GM23248 (cell line): ENCODE measurements at places on chromosomes 13 and 19. TPM values are rescaled to one million over a fixed set of nuclear protein-coding genes. Genes with fewer than 3 reads are reported as not detected.

The EDNRB gene
- 0.32 TPM in 1 of 2 replicates, not detected in the other for total RNA-seq

DNA sequence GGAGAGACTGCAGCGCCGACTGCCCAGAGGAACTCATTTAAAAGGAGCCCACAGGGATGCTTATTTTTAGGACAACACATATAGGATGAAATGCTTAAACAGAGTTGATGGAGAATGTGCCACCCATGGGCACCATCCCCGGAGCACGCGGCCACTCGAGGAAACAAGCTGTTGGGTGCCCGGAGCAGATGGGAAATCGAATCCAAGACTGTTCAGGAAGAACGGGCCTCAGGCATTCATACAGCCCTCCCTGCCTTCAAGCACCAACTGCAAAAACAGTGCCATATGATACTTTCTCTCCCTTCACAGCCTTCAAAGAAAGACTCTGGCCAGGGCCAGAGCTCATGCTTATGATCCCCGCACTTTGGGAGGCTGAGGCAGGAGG is 40.2 kb downstream of the RAB20 start:
- 0 out of 2 replicates have a peak overlapping the region, but pooled peaks have one; percentile 11 for H3K27ac ChIP-seq
- no peak overlapping the region for H3K4me3 ChIP-seq
- peak; percentile 19 for DNase-seq
- H3K27me3 ChIP-seq: no peaks in the 10 kb centered on the region

GRCh38 chr19:11164296-11164695 is 8.7 kb upstream of the SPC24 start:
- no peaks in the 10 kb centered on the region for H3K27me3 ChIP-seq
- peak; percentile 27 for DNase-seq
- H3K4me3 ChIP-seq: peak overlapping the region; percentile 37
- peaks cover 54% of the 10 kb centered on the region for H3K4me1 ChIP-seq
- peaks cover 8% of the 10 kb centered on the region; the same call in 1 of the 2 replicates for H3K36me3 ChIP-seq
- peak overlapping the region; percentile 99 for H3K27ac ChIP-seq

- H3K36me3 ChIP-seq: no peaks in the 10 kb centered on the region
- H3K27me3 ChIP-seq: peaks cover 2% of the 10 kb centered on the region; the same call in 1 of the 2 replicates
- no peaks in the 10 kb centered on the region for H3K4me1 ChIP-seq
- no peak overlapping the region for H3K4me3 ChIP-seq
- no peak overlapping the region for H3K27ac ChIP-seq
- DNase-seq: no peak
These were observed 27.5 kb upstream of the OBI1 start for GRCh38 chr13:78686461-78686860.

The CGB8 gene
- total RNA-seq: 4.5 TPM in 1 of 2 replicates, not detected in the other

- DNase-seq: no peak
- H3K36me3 ChIP-seq: peaks cover 5% of the 10 kb centered on the region; the same call in 1 of the 2 replicates
- H3K4me3 ChIP-seq: no peak overlapping the region
- no peak overlapping the region for H3K27ac ChIP-seq
These were observed 7.7 kb downstream of the TYK2 start for GRCh38 chr19:10372690-10373089.

The C19orf85 gene
- not detected in 2 replicates for total RNA-seq

The STARD13 gene
- total RNA-seq: 13.4 and 16.6 TPM in 2 replicates

- no peak overlapping the region for H3K27ac ChIP-seq
- H3K4me1 ChIP-seq: no peaks in the 10 kb centered on the region
- H3K27me3 ChIP-seq: no peaks in the 10 kb centered on the region
- no peak overlapping the region for H3K4me3 ChIP-seq
- no peaks in the 10 kb centered on the region for H3K36me3 ChIP-seq
These were observed 5.6 kb upstream of the SYDE1 start for GRCh38 chr19:15101479-15102082.

- H3K27me3 ChIP-seq: no peaks in the 10 kb centered on the region
- no peak overlapping the region for H3K27ac ChIP-seq
These were observed 70.5 kb downstream of the GJA3 start for GRCh38 chr13:20090349-20090748.

The NECTIN2 gene
- 71.7 and 88.7 TPM in 2 replicates for total RNA-seq

DNA sequence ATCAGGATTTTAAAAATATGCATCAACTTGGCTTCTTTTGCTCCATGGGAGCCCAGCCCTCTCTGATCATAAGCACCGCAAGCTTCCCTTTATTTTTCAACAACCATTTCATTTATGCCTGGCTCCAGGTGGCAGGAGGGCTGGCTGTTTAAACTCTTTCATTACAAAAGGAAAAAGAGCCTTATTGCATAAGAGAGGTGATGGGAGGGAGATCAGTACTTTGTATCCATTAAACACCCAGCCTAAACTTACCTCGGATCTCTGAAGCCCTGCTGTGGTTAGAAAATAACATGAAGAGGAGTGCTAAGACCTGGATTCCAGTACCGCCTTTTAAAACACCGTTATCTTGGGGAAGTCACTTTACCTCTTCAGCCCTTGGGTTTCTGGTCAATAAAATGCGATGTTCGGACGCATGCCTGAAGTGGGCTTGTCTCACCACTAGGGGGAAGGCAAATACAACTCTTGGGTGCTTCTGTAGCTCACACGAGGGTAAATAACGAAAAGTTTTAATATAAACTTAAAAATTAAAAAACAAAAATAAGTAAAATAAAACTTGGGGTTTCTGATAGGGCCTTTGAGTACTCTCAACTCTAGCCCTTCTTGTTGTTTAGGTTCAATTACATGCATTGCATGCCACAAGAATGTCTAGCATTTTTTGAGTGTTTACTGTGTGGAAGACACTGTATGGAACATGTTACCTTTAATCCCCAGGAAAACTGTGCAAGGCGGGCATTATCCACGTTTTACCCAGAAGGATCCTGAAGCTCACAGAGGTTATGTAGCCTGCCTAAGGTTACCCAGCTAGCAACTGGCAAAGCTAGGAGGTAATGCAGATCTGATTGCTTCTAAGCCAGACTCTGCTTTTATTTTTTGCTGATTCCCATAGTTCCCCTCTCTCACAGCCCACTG is 240.3 kb downstream of the LMO7 start:
- H3K27me3 ChIP-seq: no peaks in the 10 kb centered on the region
- H3K27ac ChIP-seq: no peak overlapping the region
- H3K36me3 ChIP-seq: no peaks in the 10 kb centered on the region

GRCh38 chr19:3397266-3398022 is 31.1 kb downstream of the NFIC start:
- peak overlapping the region; percentile 20 for H3K27ac ChIP-seq
- 0 out of 2 replicates have a peak overlapping the region, but pooled peaks have one; percentile 0 for H3K4me3 ChIP-seq
- no peaks in the 10 kb centered on the region for H3K36me3 ChIP-seq
- peak; percentile 55 for DNase-seq
- H3K4me1 ChIP-seq: peaks cover 24% of the 10 kb centered on the region
- H3K27me3 ChIP-seq: no peaks in the 10 kb centered on the region

GRCh38 chr13:96025283-96025682 is 27.9 kb downstream of the UGGT2 start:
- H3K27ac ChIP-seq: no peak overlapping the region
- DNase-seq: peak; percentile 14
- H3K36me3 ChIP-seq: peaks cover 2% of the 10 kb centered on the region; the same call in 1 of the 2 replicates

GRCh38 chr19:14059093-14059480 is 2.8 kb downstream of the PALM3 start:
- DNase-seq: no peak
- H3K4me3 ChIP-seq: no peak overlapping the region
- peaks cover 12% of the 10 kb centered on the region; the same call in 1 of the 2 replicates for H3K27me3 ChIP-seq
- no peaks in the 10 kb centered on the region for H3K4me1 ChIP-seq
- no peaks in the 10 kb centered on the region for H3K36me3 ChIP-seq

- peak; percentile 75 for DNase-seq
- no peaks in the 10 kb centered on the region for H3K36me3 ChIP-seq
- peak overlapping the region; percentile 42 for H3K27ac ChIP-seq
- H3K27me3 ChIP-seq: no peaks in the 10 kb centered on the region
These were observed 10.4 kb downstream of the SETDB2 start for GRCh38 chr13:49454388-49455006.

DNA sequence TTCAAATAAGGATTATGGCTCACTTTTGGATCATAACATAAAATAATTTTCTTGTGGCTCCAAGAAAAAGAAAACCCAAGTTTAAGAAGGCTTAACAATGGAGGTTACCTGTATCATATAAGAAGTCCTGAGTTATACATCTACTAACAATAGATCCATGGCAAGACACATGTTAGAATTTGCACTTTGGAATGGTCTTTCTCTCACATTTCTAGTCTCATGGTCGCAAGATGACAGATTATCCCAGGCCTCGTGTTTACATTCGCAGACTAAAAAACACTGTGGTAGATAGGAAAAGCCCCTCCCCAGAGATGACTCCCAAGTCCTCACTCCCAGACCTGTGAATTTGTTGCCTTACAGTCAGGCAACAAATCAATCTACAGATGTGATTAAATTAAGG is 746.2 kb upstream of the GPC6 start:
- no peak overlapping the region for H3K4me3 ChIP-seq
- DNase-seq: no peak
- H3K36me3 ChIP-seq: no peaks in the 10 kb centered on the region
- no peak overlapping the region for H3K27ac ChIP-seq
- no peaks in the 10 kb centered on the region for H3K4me1 ChIP-seq
- no peaks in the 10 kb centered on the region for H3K27me3 ChIP-seq

GRCh38 chr13:76029088-76029487 is 393.0 kb downstream of the LMO7 start:
- H3K36me3 ChIP-seq: no peaks in the 10 kb centered on the region
- H3K4me1 ChIP-seq: no peaks in the 10 kb centered on the region
- 0 out of 2 replicates have a peak, but pooled peaks cover 3% of the 10 kb centered on the region for H3K27me3 ChIP-seq
- H3K4me3 ChIP-seq: no peak overlapping the region
- no peak overlapping the region for H3K27ac ChIP-seq
- DNase-seq: no peak

DNA sequence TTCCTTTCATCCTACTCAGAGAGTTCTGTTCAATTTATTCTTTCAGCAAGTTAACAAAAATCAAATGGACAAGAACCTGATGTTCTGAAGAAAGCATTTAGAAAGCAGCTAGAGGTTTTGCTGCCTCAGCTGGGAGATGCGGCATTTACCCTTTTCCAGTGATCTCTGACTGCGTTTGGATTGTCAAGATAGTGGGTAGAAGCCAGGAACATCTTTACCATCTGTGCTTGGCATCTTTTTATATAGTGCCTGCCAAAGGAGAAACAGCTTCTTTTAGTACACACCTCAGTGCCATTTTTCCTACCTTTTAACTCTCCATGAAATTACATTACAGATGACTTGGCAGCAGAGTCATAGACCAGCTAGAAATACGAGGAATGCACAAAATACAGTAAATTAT is 680.8 kb downstream of the SLITRK1 start:
- no peak for DNase-seq
- H3K36me3 ChIP-seq: no peaks in the 10 kb centered on the region
- no peak overlapping the region for H3K27ac ChIP-seq
- H3K4me3 ChIP-seq: no peak overlapping the region

The LYPD3 gene
- total RNA-seq: not detected in 2 replicates

GRCh38 chr13:31944262-31945160 is 87.1 kb upstream of the FRY start:
- H3K27ac ChIP-seq: peak overlapping the region; percentile 89
- H3K4me1 ChIP-seq: peaks cover 46% of the 10 kb centered on the region
- H3K36me3 ChIP-seq: no peaks in the 10 kb centered on the region
- no peaks in the 10 kb centered on the region for H3K27me3 ChIP-seq

The OVOL3 gene
- not detected in 2 replicates for total RNA-seq

GRCh38 chr13:97225533-97225932 is 3.4 kb downstream of the MBNL2 start:
- H3K27me3 ChIP-seq: no peaks in the 10 kb centered on the region
- peak overlapping the region; percentile 91 for H3K4me3 ChIP-seq
- peaks cover 3% of the 10 kb centered on the region; the same call in 1 of the 2 replicates for H3K36me3 ChIP-seq
- peaks cover 48% of the 10 kb centered on the region for H3K4me1 ChIP-seq

The CPB2 gene
- total RNA-seq: not detected in 2 replicates

GRCh38 chr19:10333758-10334587 is 644 bp upstream of the RAVER1 start:
- H3K4me1 ChIP-seq: peaks cover 8% of the 10 kb centered on the region
- peak overlapping the region; percentile 90 for H3K4me3 ChIP-seq
- no peaks in the 10 kb centered on the region for H3K36me3 ChIP-seq
- peak; percentile 48 for DNase-seq
- peak overlapping the region; percentile 92 for H3K27ac ChIP-seq
- no peaks in the 10 kb centered on the region for H3K27me3 ChIP-seq

DNA sequence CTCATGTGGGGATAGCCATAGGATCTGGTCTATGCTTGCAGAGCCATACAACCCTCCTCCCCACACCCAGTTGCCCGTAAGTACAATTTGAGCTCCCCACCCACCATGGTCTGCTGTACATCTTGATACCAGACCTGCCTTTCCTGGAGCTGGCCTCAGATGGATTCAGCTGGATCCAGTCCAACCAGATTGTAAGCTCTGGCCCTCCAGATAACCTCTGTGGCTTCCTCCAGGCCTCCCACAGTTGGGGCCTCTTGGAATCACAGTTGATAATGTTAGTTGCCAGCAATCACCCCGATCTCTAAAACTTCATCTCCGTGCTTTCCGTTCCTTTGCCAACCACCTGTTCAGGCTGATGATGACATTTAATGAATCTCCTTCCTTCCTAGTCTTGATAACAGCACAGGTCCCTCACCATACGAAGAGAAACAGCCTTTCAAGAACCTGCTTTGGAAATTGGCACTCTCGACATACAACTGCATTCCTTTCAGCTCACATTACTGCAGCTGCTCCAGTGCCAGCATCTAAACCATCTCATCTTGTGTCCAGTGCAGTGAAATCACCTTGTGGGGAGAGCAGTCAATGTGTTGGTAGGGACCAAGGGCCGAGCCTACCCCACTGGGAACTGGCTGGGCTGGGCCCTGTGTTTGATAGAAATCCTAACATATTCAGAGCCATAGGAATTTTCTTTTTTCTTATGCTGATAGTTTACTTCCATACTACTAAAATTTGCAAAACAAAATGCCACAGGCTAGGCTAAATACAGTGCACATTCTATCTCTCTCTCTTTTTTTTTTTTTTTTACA is 15.1 kb upstream of the FOXO1 start:
- no peaks in the 10 kb centered on the region; the same call in 1 of the 2 replicates for H3K27me3 ChIP-seq
- no peak for DNase-seq
- no peaks in the 10 kb centered on the region for H3K4me1 ChIP-seq
- H3K36me3 ChIP-seq: no peaks in the 10 kb centered on the region
- no peak overlapping the region for H3K4me3 ChIP-seq

DNA sequence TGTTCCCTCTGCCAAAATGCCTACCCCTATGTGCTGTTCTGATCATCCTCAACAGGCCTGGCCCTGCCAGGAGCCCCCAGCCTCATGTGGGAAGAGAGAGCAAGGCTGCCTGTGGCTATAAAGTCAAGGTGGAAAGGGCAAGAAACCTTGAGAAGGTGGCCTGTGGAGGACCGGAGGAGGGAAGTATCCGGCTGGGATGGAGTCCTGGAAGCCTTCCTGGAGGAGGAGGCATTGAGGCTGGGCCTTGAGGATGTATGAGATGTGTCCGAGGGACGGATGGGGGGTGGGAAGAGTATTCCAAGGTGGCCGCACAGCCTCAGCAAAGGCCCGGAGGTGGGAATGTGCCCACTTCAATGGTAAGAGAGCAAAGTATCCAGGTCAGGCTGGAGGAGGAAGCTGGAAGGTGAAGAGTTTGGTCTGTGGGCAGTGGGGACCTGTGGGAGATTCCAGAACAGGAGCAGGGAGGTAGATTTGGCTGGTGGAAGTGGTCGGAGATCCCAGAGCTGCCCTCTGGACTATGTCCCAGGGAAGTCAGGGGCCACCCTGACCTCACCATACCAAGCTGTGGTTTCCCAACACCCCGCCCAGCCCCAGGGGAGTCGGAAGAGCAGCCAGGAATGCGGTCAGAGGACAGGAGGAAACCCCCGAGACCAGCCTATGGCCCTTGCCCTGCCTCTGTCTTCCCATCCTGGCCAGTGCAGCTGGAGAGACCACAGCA is 3.0 kb upstream of the PLIN4 start:
- H3K4me1 ChIP-seq: no peaks in the 10 kb centered on the region
- H3K4me3 ChIP-seq: no peak overlapping the region

The KIR2DL3 gene
- total RNA-seq: not detected in 2 replicates

- DNase-seq: no peak
- no peak overlapping the region for H3K4me3 ChIP-seq
These were observed 863 bp downstream of the AURKC start for GRCh38 chr19:57231686-57232085.

GRCh38 chr13:45120967-45121831 is 889 bp downstream of the GTF2F2 start:
- H3K4me1 ChIP-seq: peaks cover 19% of the 10 kb centered on the region
- H3K36me3 ChIP-seq: no peaks in the 10 kb centered on the region
- DNase-seq: peak; percentile 65
